ENCODE measurements at places on chromosomes 6 and 20.
A peak's percentile ranks its signal among the peaks of the same experiment; 100 is the strongest.

- peak; percentile 30 for DNase-seq
These were observed 1.3 kb downstream of the KPNA5 start for GRCh38 chr6:116682334-116682712.

DNA sequence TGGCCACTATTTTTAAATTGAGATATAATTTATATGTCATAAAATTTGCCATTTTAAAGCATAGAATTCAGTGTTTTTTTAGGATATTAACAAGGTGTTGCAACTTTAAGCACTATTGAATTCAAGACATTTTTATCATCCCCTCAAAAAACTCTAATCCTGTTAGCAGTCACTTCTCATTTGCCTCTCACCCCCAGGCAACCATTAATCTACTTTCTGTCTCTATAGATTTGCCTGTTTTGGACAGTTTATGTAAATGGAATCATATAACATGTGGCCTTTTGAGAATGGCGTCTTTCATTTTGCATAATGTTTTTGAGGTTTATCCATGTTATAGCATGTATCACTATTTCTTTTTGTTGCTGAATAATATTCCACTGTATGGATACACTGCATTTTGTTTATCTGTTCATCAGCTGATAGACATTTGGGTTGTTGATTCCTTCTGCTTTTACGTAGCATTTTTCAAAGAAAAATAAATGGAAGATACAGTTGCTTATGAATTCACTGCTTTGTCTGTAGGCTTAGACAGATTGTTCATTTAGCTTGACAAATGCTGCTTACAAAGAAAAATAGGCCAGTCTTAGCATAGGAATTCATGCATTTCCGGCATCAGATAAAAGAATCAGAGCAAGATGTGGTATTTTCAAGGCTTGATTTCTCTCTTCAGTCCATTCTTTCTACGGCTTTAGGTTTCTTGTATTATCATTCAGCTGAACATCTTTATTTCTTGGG, 52.9 kb downstream of the STK4 start:
- peak; percentile 5 for DNase-seq

DNA sequence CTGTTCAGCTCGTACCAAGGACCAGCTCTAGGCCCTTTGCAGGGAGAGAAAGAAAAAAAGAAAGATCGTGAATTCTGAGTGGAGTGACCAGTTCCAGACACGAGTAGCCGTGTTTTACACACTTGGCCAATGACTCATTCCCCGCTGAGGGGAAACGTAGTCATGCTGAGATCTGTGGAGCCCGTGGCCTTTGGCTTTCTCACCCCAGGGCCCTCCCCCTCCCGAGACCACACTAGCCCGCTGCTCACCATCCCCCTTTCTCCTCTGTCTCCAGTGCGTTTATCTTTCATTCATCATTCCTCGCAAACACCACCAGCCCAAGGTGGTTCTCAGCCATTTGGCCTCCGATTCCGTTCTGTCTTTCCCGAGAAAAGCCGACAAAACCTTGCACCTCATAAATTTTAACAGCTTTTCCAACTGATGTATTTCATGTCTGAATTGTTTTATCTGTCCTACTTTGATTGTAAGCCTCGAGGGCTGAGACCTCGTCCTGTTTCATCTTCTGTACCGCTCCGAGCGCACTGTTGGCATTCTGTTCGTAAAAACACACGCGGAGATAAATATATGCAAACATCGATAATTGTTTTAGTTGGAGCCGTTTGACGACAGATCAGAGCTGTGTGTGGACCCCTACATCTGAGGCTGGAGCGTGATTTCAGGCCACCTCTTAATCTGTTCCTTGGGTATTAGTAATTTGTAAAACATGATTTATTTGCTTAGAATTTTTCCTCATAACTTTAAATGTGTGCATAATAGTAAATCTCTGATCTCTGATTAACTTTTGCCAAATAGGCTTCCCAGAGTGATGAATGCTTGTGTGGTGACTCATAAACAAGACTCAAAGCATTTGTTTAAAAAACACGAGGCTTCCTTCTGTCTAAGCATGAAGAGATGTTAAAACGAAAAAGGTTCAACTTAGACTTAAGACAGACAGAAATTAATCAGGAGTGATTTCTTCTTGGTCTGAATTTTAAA, 336.6 kb downstream of the CDH4 start:
- peak; percentile 92 for DNase-seq

DNA sequence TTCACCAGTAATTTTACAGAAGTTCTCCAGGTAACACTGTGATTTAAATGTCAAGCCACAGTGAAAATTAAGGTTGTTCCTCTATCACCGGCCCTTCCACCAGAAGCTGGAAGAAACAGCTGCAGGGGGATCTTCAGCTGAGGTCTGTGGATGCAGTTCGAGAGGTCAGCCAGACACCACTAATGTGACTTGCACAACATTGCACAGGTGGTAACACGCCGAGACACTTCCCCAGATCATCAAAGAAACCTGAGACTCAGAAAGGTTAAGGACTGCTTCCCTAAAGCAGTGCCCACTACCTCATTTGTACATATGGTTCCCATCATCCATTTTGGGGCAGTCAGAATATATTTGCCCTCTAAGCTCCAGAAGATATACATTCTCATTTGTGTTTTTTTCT, 8.1 kb upstream of the SERPINB9 start:
- DNase-seq = no peak

- DNase-seq = no peak
These were observed 44.3 kb upstream of the PDYN start for GRCh38 chr20:2038161-2038560.

GRCh38 chr6:121816361-121816760, 380.9 kb downstream of the GJA1 start:
- DNase-seq = no peak

GRCh38 chr6:81075974-81076373, 676.5 kb downstream of the TENT5A start:
- DNase-seq = peak; percentile 19

DNA sequence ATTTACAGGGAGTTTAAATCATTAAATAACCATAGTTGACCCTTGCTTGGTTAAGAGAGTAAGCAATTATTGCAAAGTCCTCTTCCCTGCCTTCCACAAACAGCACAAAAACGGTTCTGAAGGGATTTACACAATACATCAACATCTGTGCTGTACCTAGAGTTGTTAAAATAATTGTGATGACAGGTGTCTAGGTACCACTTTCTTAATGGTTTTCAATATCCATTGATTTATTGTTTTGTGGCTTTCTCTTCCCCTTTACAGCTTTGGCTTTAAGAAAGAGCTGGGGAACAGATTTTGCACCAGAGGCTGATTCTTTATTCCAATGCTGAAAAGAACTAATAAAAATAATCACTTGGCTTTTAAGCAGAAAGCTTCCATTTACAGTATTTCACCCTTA, 598 bp upstream of the SOX4 start:
- no peak for DNase-seq

- DNase-seq = peak; percentile 42
These were observed 105.5 kb upstream of the BACH2 start for GRCh38 chr6:90401933-90402830.

GRCh38 chr6:157021993-157022740, 245.0 kb downstream of the ARID1B start:
- peak; percentile 93 for DNase-seq

DNA sequence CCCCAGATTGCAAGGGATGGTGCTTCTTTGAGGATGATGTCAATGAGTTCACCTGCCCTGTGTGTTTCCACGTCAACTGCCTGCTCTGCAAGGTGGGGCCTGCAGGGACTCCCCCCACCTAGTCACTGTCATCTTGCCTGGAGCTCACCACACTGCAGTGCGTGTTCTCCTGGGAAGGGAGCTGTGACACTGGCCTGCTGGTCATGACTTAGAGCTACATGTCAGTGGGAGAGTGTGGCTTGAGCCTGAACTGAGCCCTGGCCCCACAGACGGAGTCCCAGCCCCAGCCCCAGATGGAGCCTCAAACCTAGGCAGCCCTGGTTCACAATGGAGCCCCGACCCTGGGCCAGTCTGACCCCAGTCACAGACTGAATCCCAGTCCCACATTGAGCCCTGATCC, 19.3 kb downstream of the RBCK1 start:
- DNase-seq = no peak

DNA sequence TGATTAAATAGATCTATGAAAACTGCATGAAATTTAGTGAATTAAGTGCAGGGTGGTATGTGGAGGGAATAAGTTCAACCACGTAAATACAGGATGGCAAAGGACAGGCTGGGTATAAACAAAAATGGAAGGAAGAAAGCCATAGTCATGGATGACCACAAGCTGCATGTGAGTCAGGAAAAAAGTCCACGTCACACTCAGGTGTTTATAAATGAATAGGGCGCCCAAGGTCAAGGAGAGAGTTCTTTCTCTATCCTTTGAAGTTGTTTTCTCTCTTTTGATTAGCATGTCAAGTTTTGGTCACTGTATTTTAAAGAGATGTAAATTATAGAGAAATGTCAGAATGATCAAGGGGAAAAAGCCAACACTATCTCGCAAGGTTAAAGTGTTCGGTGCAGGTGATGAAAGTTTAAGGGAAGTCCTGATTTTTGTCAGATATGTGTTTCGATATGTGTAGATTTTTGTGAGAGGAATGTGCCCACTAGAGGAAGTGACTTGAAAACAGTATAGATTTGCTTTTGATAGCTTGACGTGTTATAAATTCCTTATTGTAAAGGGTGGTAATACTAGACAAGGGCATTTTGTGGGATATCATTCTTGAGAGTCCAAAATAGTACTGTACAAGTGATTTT, 58.7 kb downstream of the MAP3K4 start:
- no peak for DNase-seq

- no peak for DNase-seq
These were observed 121.2 kb upstream of the PRND start for GRCh38 chr20:4600308-4601014.

- DNase-seq = peak; percentile 78
These were observed 3.0 kb upstream of the ZBTB22 start for GRCh38 chr6:33320315-33321181.

DNA sequence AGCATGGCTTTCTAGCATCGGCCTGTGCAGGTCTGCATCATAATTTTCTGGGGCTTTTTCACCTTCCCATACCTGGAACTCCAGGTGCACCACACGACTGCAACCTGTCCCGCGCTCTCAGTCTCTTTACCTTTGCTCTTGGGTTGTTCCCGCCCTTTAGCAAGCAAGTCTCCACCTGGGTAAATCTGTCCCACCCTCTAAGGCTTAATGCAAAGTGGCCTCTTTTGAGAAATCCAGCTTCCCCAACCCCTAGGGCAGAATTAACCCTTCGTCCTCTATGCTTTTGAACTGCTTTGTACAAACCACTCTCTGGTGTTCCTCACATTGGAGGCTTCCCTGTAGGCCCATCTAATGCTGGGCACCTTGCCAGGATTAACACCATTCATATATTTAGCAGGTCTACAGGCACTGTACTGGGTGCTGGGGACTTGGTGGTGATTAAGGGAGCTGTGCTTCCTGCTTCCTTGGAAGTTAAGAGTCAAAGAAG, 2.8 kb downstream of the ITPR3 start:
- DNase-seq = no peak

DNA sequence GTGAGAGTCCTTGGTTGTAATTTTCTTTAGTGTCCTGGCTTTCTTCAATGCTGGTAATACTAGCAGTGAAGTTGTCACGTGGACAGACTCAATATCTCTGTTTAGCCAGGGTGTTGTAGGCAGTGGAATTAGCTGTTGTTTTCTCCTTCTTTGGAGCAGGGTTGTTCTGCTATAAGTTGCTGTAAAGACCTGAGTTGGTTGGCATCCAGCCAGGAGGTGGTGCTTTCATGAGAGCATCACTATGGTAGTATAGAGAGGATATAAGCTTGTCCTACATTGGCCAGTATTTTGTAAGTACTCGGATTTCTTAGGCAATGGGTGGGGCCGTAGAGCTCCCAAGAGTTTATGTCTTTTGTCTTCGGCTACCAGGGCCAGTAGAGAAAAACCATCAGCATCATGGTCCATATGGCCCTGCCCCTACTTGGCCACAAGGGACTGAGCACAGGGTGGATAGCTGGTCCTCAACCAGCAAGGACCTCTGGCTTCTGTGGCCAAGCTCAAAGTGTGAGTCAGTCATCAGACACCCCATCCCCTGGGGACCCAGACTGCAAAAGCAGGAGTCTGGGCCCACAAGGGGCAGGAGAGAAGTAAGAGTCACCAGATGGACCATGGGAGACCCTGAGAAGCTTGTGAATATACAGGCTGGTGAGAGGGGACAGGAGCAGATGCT, 127.9 kb upstream of the NXT1 start:
- no peak for DNase-seq

DNA sequence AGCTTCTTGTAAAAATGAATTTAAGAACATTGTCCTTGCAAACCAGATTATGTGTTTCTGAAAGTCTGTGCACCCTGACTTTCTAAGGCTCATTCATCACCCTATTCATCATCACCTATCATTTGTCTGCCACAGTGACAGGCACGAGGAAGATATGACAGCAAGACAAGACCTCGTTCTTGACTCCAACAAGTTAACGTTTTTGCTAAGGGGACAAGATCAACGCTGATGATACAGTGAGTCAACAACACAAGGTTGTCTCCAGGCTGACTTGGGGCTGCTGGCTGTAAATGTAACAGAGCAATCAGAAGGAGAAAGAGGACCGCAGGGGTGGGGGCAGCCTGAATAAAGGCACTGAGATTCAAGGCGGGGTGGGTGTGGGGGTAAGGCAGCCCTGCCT, 94.2 kb downstream of the FOXC1 start:
- DNase-seq = no peak

- DNase-seq = peak; percentile 85
These were observed 97.5 kb downstream of the PFDN4 start for GRCh38 chr20:54305421-54305820.

DNA sequence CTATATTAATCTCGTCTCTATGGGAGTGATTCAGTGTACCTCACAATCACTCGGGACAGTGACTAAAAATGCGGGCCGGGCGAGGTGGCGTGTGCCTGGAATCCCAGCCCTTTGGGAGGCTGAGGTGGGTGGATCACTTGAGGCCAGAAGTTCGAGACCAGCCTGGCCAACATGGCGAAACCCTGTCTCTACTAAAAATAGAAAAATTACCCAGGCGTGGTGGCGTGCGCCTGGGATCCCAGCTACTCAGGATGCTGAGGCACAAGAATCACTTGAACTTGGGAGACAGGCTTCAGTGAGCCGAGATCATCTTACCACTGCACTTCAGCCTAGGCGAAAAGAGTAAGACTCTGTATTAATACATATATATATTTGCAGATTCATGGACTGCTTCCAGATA, 17.4 kb downstream of the POPDC3 start:
- no peak for DNase-seq

GRCh38 chr20:54468082-54468481, 7.3 kb upstream of the DOK5 start:
- DNase-seq = peak; percentile 22

DNA sequence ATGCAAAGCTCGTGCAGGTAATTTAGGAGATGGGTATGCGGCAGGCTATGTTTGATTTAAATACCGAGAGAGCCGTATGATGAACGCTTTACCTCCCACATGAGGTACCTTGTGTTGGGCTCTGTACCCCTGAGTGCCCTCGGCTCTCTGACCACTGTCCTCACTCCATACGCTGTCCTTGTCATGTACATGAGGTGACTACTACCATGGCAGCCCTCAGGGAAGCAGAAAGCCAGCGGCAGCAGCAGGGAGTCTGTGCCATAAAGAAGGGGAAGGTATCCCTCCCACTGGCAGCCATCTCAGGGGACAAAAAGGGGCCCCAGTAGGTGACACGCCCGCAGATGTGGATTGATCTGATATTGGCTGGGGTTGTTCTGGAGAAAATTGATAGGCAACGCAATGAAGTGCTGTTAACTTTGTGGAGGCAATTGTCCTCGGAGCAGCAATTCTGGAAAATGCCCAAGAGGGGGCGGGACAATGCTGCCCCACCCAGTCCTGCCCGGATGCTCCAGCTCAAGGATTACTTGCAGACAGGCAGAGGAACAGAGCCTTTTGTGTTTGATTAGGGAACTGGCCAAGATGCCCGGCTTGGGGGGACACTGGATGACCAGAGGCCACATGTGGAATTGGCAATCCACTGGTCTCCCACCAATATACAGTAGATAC, 38.0 kb upstream of the HSF2 start:
- no peak for DNase-seq

- peak; percentile 78 for DNase-seq
These were observed 67.2 kb upstream of the RNF24 start for GRCh38 chr20:4082406-4083097.

Data from fibroblast of skin of abdomen (primary cell).